ENCODE measurements at places on chromosomes 12 and 14. TPM values are rescaled to one million over a fixed set of nuclear protein-coding genes. Genes with fewer than 3 reads are reported as not detected.

Gene NYNRIN
- total RNA-seq: 9.5 TPM

Gene PTPN21
- total RNA-seq: 38.6 TPM

Gene KRT72
- total RNA-seq: not detected

Gene TAS2R13
- 7.3 TPM for total RNA-seq

Gene NAV3
- total RNA-seq: 9.3 TPM

Gene KLRC2
- not detected for total RNA-seq

Gene TMTC3
- total RNA-seq: 22.9 TPM

DNA sequence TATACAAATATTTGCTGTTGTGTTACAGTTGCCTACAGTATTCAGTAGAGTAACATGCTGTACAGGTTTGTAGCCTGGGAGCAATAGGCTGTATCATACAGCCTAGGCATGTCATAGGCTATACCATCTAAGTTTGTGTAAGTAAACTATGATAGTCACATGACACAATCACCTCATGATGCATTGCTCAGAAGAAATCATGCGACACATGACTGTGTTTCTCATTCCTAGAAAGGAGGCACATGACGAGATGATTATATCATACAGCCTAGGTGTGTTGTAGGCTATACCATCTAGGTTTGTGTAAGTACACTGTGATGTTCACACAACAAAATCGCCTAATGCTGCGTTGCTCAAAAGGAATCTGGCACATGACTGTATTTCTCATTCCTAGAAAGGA is 31.9 kb downstream of the NOPCHAP1 start:
- no peaks in the 10 kb centered on the region for H3K36me3 ChIP-seq
- no peaks in the 10 kb centered on the region for H3K4me1 ChIP-seq
- no peak for DNase-seq
- H3K27me3 ChIP-seq: no peaks in the 10 kb centered on the region

- H3K27ac ChIP-seq: no peak overlapping the region
- no peaks in the 10 kb centered on the region for H3K4me1 ChIP-seq
- no peak for DNase-seq
- H3K4me3 ChIP-seq: no peak overlapping the region
These were observed 66.0 kb upstream of the LHX5 start for GRCh38 chr12:113537751-113538087.

DNA sequence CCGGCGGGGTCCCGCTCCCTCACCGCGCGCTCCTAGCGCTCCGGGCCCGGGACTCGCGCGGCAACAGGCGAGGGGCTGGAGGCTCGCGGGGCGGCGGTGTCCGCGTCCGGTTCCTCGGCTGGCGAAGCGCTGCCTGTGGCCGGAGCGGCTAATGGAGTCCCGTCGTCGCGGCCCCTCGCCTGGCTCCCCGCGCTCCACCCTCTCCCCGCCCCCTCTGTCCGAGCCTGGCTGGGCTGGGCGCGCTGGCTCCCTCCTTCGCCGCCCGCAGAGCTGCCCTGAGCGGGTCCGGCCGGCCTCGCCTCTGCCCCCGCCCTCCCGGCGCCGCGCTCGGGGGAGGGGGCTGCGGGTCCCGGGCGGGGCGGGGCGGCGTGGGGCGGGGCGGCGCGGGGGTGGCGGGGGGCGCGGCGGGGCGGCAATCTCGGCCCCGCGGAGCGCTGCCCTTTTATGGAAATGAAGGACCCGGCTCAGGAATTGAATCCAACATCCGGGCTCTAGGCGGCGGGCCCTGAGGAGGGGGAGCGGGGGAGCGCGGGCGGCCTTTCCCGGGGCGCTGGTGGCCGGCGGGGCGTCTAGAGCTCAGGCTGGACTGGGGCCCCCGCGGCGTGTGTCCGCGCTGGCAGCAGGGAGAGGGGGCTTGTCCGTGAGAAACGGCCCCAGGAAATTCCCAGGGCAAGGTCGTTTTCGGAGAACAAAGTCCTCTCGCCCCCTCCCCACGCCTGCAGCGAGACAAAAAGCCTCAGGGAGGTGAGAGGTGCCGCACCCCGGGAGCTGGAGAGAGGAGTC is at the start of gene FERMT2:
Gene FERMT2, minus strand, starts transcription at position 153 of the 783 bp plus-strand sequence. CDS start 482 bp downstream, outside the sequence.
- H3K4me1 ChIP-seq: peaks cover 66% of the 10 kb centered on the region
- DNase-seq: peak; percentile 47
- H3K36me3 ChIP-seq: no peaks in the 10 kb centered on the region
